ENCODE measurements at places on chromosomes 6 and 20.

- no peak for DNase-seq
Measured at GRCh38 chr6:33716890-33717632, 5.6 kb upstream of the UQCC2 start.

GRCh38 chr20:38880952-38881735, 45.1 kb upstream of the FAM83D start:
- no peak for DNase-seq

DNA sequence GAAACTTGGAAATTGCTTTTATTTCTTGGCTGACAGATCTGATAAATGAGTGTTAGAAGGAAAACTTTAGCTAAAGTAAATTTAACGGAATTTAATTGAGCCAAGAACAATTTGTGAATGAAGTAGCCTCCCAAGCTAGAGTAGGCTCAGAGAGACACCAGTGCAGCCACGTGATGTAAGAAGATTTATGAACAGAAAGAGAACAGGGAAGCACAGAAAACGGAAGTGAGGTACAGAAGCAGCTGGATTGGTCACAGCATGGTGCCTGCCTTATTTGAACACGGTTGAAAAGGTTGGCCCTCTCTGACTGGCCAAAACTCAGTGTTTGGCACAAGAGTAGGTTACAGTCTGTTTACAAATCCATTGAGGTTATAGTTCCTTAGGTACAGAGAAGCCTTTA, 29.5 kb upstream of the IFNGR1 start:
- no peak for DNase-seq

- DNase-seq: no peak
Measured at GRCh38 chr20:53918949-53919361, 151.4 kb downstream of the BCAS1 start.

DNA sequence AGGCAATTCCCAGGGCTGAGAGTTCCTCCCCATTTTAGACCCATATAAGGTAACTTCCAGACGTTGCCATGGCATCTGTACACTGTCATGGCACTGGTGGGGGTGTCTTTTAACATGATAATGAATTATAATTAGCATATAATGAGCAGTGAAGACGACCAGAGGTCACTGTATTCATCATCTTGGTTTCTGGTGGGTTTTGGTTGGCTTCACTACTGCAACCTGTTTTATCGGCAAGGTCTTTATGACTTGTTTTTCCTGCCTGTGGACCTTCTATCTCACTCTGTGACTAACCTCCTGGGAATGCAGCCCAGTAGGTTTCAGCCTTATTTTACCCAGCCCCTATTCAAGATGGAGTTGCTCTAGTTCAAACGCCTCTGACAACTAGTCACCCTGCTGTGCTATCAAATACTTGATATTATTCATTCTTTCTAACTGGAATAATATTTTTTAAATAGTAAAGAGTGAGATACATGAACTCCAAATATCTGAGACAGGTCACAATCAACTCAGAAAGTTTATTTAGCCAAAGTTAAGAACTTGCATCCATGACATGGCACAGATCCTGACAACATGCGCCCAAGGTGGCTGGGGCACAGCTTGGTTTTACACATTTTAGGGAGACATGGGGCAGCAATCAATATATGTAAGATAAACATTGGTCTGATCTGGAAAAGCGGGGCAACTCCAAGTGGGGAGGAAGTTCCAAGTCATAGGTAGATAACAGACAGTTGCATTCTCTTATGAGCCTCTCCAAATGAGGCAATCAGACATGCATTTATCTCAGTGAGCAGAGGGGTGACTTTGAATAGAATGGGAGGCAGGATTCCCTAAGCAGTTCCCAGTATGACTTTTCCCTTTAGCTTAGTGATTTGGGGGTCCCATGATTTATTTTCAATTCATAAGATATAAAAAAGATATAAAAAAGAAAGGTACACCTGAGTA, 1.2 kb upstream of the UFL1 start:
- no peak for DNase-seq

Measured in NCI-H526 treated with DMSO at 0.1 percent for 48 hours (cell line).